Peyer's patch (tissue), 4 donors: ENCODE measurements at places on chromosomes 13 and 19.

GRCh38 chr13:79909644-79910043 lies 428.7 kb downstream of the NDFIP2 start:
- no peak for DNase-seq

GRCh38 chr13:112651750-112652511 lies 37.9 kb upstream of the ATP11A start:
- DNase-seq, result no peak

GRCh38 chr13:74966814-74967424 lies 515.0 kb downstream of the TBC1D4 start:
- DNase-seq, result no peak

DNA sequence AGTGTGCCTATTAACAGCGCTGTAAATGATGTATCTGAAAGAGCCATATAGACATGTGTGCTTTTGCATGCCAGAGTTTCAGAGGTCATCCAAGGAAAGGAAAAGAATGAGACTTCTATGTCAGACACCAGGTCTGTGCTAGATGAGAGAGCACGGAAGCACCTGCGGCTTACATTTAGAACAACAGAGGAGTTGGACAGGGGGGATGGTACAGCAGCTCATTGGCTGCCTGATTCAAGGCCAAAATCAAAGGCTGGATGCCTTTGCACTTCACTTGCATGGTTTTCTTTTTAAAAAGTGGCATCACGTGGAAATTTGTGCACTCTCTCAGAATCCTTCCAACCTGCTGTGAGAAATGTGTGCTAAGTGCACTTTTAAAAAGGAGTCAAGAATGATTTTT lies 32.8 kb upstream of the AMER2 start:
- DNase-seq, result no peak

DNA sequence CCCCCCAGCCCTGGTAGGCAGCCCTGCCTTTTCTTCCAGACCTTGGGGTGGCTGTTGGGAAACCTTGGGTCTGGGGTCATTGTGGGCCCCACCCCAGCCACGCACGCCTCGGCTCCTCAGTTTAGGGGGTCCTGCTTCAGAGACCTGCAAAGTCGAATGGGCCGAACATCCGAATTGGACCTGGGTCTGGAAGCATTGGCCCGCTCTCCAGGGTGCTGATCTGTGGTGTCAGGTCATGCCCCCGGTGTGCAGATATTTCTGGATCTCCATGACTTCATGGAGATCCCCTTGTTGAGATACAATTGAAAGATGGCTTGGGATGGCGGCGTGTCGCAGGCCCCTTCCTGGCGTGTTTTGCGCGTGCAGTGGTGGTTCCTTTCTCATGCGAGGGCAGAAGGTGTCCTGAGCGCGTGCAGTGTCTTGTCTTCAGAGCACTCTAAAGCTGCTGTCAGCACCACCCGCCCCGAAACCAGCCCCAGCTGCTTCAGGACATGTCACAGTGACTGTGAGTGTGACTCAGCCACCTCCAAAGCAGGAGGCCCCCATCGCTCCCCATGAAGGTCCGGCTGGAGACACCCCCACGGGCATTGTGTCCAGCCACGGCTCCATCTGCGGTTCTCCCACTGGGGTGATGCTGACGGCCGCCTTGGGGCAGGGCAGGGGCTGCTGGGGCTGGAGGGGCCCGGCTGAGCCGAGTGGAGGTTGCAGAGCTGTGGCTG lies 112.7 kb downstream of the KDM4B start:
- DNase-seq, result no peak

DNA sequence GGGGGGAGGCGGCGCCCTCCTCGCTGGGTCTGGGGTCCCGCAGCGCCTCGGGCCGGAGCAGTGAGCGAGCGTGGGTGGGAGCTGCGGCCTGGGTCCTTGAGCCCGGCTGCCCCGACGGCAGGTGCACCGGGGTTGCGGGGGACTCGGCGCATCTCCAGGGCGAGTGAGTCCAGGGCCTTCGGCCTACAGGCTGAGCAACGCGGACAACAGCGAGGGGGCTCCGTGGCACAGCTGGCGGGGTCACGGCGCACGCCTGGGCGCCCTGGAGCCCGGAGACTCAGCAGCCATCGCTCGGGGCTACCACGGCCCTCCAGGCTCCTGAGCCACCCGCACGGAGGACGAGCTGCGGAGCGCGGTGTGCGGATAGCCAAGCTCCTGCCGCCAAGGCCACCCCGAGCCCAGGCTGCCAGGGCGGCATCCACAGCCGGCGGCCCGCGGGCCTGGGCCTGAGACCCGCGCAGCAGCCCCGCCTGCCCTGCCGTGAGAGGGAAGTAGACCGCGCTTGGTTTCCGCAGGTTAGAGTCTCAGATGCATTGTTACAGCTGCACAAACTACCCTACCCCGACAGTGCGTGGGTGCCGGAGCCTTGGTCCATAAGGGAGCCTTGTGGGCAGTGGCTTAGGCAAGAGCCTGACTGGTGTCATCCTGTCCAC lies 253.9 kb upstream of the SGCG start:
- no peak for DNase-seq

DNA sequence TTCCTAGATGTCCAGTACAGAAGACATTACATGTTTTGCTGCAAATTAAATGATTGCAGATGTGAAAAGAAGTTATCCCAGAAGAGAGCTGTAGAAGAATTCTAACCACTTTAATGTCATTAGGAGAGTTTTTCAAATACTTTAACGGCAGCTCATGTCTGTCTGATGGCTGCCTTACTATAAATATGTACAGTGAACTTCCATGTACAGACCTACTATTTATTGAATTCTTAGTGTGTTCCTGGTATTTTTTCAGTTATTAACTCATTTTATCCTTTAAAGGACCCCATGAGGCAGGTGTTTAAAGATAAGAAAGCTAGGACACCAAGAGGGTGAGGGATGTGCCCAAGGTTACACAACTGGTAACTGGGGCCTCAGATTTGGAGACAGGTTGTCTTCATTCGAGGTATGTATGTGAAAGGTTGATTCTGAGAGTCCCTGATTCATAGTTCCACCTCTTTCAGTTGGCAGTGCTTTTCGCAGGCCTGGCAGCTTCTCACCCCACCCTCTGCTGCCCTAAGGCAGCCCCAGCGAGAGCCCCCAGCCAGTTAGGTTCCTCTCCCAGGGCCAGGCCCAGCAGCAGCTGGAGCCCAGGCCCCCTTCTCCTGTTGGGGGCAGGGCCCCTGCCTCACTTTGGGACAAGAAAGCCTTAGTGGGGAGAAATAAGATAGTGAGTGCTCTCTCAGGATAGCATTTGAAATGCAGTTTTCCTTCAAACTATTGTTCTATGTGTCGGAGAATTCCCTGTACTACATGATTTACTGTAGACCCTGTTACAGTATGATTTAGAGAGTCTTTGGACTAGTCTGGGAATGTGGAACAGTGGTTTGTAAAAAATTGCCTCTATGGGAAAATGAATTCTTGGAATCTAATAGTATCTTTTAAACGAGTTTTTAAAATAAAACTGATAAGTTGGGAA lies 67.7 kb upstream of the TEX29 start:
- no peak for DNase-seq

- no peak for DNase-seq
Observed at GRCh38 chr13:82962397-82962796, 919.9 kb downstream of the SLITRK1 start.

DNA sequence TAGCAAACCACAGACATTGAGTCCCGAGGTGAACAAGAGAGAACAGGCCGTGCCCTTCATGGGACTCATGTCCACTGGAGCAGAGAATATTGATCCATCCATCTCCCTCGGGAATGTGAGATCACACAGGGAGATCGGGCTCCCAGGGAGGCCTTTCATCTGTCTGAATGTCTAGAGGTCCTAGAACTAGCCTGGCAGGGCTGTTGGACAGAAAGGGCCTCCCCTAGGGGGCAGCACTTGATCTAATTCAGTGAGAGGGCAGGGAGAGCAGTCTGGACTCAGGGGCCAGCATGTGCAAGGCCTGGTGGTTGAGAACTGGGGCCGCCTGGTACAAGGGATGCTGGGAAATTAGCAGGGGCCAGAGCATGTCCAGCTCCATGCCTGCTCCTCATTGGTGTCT lies 4.3 kb downstream of the RUVBL2 start:
- DNase-seq, result peak; percentile 71

DNA sequence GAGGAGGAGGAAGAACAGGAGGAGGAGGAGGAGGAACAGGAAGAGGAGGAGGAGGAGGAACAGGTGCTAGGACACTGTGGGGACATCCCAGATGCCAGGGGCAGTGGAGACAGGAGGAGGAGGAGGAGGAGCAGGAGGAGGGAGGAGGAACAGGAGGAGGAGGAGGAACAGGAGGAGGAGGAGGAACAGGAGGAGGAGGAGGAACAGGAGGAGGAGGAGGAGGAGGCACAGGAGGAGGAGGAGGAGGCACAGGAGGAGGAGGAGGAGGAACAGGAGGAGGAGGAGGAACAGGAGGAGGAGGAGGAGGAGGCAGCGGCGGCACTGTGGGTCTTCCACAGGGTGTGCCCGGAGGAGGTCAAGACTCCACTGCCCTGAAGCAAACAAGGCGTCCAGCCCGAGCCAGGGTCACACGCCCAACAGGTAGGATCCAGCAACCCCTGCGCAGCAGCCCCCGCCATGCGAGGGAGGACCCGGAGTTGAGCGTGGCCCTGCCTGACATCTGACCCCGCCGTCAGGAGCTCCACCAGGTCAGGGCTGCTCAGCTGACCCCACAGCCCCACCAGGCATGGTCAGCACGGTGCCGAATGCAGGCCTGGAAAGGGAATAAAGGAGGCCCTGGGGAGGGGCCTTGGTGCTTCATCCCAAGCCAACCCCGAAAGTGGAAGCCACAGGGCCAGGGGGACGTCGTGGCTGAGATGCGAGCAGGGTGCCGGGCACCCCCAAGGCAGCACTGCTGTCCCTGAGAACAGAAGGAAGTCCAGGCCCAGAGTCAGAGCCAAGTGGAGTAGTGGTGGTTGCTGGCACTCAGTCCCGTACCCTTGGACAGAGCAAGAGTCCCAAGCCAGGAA lies 9.2 kb downstream of the SBNO2 start:
- DNase-seq, result no peak
